ENCODE measurements at places on chromosomes 7 and 10. TPM values are rescaled to one million over a fixed set of nuclear protein-coding genes. Genes with fewer than 3 reads are reported as not detected.

FAM237B gene
- total RNA-seq: not detected

TEX36 gene
- not detected for total RNA-seq

LRIT1 gene
- total RNA-seq: not detected

TCERG1L gene
- not detected for total RNA-seq

DNA sequence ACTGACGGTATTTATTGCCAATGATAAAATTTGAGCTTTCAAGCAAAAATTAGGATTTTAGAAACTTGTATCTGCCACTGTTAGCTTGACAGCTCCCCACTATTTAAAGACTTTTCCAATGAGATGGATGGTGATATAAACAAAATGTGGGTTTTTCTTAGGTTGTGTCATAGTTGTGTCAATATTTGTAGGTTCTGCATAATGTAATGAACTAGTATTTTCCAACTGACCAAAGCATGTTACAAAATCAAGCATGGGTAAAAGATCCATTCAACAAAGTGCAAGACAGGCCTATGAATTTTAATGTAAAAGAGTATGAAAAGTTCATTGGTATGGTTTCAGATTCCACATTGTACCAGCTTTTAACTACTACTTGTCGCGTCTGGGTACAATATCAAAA, 165.6 kb downstream of the SKAP2 start:
- no peak overlapping the region for H3K4me3 ChIP-seq
- peaks cover 8% of the 10 kb centered on the region for H3K27me3 ChIP-seq
- no peak for DNase-seq

GRCh38 chr7:158546214-158546613, 41.4 kb downstream of the PTPRN2 start:
- DNase-seq: no peak
- H3K4me1 ChIP-seq: no peaks in the 10 kb centered on the region
- H3K36me3 ChIP-seq: no peaks in the 10 kb centered on the region
- H3K4me3 ChIP-seq: no peak overlapping the region
- H3K27ac ChIP-seq: no peak overlapping the region
- H3K27me3 ChIP-seq: no peaks in the 10 kb centered on the region

DNA sequence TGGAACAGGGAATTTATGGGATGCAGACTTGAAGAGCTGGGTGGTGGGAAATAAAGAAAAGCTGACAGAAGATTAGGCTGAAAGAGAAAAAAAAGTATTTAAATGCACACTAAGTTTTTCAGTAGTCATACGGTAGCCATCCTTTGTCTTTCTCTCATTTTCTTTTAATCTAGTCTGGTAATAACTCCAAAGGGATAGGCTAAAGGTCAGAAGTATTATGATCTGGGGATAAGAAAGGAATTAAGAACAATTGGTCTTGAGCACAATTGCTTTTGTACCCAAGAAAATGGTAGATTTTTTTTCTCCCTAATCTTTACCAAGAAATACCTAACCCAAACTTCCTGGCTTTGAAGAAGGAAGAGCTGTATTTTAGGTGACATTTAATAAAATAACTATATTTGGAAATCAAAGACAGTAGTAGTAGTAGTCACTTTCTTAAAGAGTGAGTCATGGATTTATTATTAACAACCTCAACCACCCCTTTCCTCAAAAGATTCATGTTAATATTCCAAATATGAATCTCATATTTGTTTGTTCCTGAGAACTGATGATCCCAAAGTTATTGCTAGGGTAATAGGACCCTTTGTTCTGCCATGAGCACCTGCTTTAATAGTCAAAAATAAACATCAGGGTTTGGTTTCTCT, 120.2 kb upstream of the ODAD2 start:
- H3K4me3 ChIP-seq: no peak overlapping the region
- H3K27ac ChIP-seq: no peak overlapping the region
- DNase-seq: no peak
- no peaks in the 10 kb centered on the region for H3K36me3 ChIP-seq
- H3K4me1 ChIP-seq: peaks cover 10% of the 10 kb centered on the region

- H3K27ac ChIP-seq: no peak overlapping the region
- no peak for DNase-seq
- H3K36me3 ChIP-seq: peaks cover 3% of the 10 kb centered on the region
- peaks cover 33% of the 10 kb centered on the region for H3K27me3 ChIP-seq
These were observed 1.8 kb upstream of the PTPRZ1 start for GRCh38 chr7:121871188-121871587.

DNA sequence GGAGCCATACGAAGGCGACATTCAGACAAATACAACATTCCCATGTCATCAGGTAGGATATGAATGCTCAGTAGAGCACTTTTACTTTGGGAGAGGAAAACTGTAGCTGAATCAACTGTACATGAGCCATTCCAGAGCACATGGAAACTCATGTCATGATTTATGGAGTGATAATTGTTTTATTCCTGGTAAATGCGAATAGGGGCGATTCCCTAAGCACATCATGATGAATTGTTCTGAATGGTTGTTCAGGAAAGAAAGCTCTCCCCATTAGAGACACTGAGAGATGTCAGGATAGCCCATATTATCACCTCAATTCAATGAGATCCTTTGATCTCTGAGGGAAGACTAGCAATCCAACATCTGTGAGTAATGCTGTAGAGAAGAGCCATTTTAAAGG, 243.6 kb downstream of the FOXP2 start:
- H3K27me3 ChIP-seq: no peaks in the 10 kb centered on the region
- no peaks in the 10 kb centered on the region for H3K4me1 ChIP-seq
- DNase-seq: no peak
- no peak overlapping the region for H3K4me3 ChIP-seq

Measured in activated CD4-positive, alpha-beta memory T cell treated with anti-CD3 and anti-CD28 coated beads, Interleukin-2, amount 10 ng/mL, durations not matched to agents 7 days and 5 days (primary cell).